Stimulated activated CD4-positive, alpha-beta T cell treated with anti-CD3 and anti-CD28 coated beads, Interleukin-1b, Interleukin-23, amount 100 ng/mL, for 1 hour (primary cell): ENCODE measurements at places on chromosomes 6 and 20.

DNA sequence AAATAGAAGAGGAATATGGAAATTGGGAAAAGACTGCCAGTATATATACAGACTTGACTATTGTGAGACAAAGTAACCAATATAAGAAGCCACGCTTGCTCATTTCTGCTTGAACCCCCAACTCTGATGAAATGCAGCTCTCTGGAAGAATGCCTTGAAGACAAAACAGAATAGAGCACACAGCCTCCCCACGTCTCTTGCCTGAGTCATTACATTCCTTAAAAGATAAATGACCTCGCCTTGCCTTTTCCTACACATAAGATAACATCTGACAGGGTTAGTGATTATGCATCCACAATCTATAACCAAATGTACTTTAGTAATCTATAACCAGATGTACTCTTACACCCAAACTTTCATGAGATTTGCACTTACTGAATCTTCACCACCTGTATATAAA lies 141.1 kb upstream of the EEF1E1 start:
- no peak for DNase-seq

DNA sequence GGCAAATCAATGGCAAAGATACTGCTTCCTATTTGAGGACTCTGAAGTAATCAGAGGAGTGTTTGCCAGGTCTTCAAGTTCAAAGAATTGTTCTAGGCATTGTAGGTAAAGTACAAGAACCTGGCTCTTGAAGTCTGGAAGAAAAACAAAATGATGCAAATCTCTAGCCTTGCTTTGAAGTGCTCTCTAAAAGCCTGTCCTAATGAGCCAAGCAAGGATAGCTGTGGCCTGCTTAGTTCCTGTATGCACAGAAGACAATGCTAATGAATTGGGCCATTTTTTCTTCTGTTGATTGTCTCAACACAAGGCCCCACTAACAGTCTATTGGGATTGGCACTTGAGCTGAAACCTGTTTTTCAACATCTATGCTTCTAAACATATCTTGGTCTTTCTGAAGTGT lies 165.0 kb upstream of the POU3F2 start:
- no peak for DNase-seq

DNA sequence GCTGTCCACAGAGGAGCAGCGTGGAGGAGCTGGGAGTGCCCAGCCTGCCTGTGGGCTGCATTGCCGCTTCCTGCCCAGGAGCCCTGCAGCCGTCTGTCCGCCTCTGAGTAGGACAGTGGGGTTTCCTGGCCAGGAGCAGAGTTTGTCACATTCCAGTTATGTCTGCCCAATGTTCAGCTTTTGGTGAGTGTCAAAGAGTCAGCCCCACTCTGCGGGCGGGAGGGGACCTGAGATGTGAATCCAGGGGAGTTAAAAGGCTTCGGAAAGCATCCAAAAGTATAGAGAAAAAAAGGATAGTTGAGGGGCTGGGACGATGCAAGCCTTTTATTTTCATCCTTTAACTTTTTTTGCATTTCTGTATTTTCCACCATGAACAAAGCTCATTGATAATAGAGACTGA lies 7.2 kb upstream of the GATA5 start:
- no peak for DNase-seq

- no peak for DNase-seq
Observed at GRCh38 chr6:120328521-120328920, 979.0 kb upstream of the MAN1A1 start.

DNA sequence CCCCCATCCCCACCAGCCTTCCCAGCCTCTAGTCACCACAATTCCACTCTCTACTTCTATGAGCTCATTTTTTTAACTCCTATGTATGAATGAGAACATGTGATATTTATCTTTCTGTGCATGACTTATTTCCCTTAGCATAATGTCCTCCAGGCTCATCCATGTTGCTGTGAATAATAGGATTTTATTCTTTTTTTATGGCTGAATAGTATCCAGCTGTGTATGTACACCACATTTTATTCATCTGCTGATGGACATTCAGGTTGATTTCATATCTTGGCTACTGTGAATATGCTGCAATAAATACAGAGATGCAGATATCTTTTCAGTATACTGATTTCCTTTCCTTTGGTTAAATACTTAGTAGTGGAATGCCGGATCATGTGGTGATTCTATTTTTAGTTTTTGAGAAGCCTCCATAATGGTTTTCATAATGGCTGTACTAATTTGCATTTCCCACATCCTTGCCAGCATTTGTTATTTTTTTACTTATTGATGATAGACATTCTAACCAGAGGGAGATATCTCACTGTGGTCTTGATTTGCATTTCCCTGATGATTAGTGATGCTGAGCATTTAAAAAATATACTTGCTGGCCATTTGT lies 194.9 kb downstream of the PACRG start:
- no peak for DNase-seq

DNA sequence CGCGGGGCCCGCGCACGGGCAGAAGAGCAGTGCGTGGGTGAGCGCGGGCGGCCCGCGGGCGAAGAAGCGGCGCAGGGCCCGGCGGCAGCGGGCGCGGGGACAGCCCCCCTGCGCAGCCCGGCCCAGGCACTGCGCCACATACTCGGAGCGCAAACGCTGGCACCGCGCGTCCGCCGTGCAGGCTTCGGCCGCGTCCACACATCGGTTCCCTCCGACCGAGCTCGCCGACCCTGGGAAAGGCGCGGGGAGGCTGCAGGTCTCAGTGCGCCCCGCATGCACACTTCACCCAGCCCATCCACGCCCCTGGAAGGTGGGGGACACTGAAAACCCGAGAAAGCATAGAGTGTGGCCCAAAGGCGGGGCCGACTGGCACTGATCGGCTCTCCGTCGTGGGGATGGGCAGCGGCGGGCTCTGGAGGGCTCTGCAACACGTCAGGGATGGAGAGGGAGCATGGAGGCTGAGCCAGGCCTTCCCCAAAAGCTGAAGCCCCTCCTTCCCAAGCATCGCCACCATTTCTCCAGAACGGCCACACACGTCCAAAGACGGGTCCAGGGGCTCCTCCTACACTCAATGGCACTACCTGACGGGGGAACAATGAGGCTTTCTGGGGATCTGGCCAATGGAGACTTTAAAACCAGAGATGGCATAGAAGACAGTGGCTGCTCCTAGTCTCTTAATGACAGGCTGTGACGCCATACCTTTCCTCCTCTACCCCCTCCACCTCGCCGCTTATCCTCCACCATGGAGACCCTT lies 2.0 kb downstream of the GFRA4 start:
- no peak for DNase-seq

DNA sequence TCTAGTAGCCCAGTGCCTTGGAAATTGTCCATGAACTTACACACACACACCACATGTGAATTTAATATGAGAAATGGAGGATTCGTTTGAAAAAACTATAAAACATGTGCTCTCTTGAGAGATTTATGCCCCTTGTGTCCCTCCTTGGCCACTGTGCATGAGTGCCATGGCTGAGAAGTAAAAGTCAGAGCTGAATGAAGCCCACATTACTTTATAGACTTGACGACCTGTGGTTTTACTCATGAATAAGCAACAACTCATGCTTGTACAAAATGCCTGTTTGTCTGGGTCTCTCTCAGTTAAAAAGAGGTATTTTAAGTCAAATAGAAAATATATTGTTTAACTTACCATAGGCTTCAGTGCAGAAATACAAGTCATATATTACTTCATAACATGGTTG lies 102.7 kb downstream of the KCNQ5 start:
- no peak for DNase-seq

- DNase-seq, result no peak
Observed at GRCh38 chr20:2578475-2579192, 42.3 kb downstream of the TMC2 start.

DNA sequence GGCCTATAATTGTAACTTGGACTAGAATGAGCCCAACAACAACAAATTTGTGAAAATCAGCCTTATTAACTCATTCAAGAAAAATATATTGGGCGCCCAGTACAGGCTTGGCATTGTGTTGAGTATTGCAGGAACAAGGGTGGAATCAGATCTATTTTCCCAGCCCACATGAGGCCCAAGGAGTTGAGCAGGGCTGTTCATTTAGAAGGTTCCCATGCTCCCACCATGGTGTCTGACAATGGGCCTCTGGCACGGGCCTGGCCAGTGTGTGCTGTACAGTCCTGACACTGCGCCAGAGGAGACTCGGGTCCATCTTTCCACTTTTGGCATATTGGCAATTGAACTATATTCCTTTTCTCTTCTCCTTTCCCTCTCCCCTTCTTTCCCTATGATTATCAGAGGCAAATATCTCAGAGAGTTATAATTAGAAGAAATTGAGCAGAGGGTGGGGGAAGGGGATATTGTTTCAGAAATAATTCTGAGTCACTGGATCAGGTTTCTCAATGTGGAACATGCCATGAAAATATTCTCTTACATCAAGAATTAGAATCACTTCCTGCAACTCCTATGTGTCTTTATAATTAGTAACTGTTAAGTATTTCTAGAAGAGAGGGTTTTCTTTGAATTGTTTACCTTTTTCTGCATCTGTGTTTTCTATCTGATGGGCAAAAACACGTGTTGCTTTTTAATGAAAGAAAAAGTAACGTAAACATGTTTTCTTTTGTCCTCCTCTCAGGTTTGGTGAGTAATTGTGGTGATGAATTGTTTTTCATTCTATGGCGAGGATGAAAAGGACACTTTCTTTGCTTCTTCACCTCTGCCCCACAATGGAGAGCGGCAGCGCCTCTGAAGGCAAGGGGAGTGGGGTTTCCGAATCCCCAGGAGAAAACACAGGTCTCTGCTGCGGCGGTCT lies 209.4 kb downstream of the FOXA2 start:
- DNase-seq, result no peak

DNA sequence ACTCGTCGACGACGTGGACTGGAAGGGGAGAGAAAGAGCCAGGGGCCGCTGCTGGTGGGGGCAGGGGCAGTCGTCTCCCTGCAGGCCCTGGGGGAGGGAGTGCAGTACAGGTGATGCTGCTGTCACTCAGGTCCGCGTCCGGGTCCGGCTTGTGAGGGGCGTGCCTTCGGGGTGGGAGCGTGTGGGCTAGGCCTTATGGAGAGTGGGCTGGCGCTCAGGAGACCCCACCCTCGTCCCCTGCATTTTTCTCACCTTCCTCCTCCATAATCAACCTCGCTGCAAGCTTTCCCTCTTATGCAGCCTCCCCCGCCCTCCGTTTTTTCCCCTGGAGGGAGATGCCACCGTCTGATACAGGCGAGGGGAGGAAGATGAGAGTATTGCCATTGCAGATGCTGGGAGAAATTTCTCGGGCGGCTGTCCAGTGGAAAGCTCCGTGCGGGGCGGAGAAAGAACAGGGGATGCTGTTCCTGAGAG lies 632 bp downstream of the PCMT1 start:
- DNase-seq, result peak; percentile 16

DNA sequence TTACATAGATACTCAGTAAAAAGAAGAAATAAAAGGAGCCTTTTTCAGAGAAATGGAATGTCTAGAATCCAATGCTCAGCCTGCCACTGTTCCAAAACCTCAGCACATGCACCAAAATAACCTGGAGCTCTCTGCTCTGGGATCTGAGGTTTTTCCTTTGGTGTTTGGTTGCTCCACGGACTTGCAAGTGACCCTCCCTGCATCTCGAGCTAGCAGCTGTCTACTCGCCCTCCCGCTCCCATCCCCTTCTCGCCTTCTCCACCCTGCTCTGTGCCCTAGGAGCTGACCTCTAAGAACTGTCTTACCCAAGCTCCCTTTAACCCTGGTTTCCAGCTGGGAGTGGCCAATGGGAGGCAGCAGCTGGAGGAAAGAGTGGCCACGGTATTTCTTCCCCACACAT lies 35.1 kb upstream of the FAM210B start:
- no peak for DNase-seq

DNA sequence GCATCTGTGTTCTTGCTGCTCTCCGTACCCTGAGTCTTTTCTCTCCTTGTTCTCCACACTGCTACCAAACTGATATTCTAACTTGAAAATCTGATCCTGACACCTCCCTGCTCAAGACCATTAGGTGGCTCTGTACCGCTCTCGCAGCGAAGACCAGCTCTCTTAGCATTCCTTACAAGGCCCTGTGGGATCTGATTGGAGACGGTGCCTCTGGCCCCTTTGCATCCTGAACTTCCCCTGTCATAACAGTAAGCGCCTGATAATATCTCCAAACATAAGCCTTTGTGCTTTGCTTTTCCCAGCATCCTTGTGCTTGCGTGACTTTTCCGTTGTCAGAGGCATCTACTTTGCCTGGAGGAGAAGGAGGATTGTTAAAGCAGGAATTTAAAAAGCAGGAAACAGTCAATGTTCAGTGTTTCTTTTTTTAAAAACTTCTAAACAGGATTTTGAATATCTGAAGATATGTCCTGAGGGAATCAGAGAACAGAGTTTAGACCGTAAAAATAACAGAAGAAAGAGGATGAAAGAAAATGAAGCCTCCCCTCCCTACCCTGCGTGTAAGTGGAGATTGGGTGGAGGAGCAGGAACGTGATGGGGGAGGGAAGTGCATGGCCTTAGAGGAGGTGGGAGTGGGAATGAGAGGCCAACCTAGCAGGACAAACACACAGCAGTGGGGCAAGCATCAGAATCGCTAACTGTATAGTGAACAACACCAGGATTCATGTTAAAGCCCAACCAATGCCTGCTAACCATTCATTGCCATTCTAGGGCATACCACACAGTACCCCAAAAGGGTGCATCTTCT lies 89.2 kb upstream of the STMND1 start:
- DNase-seq, result no peak

- DNase-seq, result no peak
Observed at GRCh38 chr6:152380993-152381898, 255.9 kb downstream of the SYNE1 start.

- no peak for DNase-seq
Observed at GRCh38 chr6:159262586-159262985, 93.4 kb downstream of the FNDC1 start.

DNA sequence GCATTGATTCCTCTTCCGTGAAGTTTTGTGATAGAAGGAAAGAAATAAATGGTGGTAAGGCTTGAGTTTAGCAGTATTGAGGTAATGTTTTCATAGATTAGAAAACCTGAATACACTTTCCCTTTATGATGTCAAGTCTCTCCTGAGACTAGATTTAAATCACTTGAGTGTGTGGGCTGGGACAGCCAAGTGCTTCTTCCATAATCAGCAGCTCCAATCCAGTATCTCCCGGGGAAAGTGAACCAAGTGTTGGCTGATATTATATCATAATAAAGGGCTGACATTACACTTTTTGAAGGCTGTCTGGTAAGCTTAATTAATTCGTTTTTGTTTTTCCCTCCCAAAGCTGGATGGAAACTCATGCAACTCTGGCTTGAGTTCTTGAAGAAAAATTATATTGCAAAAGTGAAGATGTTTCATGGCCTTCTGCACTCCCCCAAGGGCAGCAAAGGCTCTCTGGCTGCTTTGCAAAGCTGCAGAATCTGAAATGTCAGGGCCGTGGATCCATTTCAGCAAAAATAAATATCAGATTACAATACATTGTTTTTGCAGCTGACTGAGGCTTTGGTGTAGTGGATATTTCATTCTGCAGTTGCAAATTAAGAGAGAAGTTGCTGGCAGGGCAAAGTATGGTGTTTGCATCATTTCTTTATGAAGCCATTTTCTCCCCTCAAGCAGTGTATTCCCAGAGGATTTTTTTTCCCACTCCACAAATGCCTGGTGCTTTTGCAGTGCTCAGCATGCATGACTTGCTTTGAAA lies 101.2 kb downstream of the MKKS start:
- no peak for DNase-seq
